ENCODE measurements at places on chromosomes 2 and 18. TPM values are rescaled to one million over a fixed set of nuclear protein-coding genes. Genes with fewer than 3 reads are reported as not detected.

TEKT4 gene
- not detected for total RNA-seq

DNA sequence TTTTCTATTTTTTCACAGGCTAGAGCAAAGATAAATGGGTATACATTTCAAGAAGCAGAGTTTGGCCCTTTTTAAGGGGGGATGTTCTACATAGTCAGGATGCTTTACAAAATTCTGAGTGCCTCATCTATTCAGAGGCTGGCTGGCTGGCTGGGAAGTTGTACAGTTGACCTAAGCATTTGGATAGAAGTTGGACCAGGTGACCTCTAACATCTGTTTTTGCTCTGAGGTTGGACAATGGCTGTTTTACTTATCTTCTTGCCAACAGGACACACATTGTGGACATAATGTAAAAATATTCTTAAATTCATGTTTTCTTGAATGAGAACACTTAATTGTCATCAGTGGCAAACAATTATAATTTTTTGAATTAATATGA, 205.4 kb downstream of the PTPRM start:
- no peak for DNase-seq

DNA sequence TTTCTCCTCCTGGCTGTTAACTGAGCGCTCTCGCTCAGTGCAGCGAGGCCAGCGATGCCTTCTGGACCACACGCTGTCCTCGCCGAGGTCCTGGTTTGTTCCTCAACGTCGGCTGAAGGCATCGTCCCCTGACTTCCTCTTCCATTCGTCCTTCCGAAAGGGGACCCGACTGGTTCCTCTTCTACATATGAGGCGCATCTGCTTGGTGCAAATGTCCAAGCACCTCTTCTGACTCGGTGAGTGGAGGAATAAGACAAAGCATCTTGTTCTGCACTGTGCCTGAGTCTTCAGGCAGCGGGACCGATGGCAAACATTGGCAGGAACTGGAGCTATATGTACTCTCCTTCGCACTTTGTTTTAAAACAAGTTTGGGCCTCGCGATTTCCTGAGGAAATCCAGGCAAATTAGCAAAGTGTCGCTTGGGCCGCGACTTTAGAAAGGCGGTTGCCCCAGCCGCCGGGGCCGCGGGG, 621 bp upstream of the KCNS3 start:
- DNase-seq = no peak

GRCh38 chr2:26970928-26971627, 641 bp downstream of the MAPRE3 start:
- no peak for DNase-seq

- no peak for DNase-seq
Measured at GRCh38 chr18:70376137-70376913, 87.5 kb downstream of the SOCS6 start.

All from H4 (cell line).